ENCODE measurements at places on chromosomes 11 and 22. TPM values are rescaled to one million over a fixed set of nuclear protein-coding genes. Genes with fewer than 3 reads are reported as not detected.

Gene SYCE3
- polyA plus RNA-seq, result 2.9 TPM

Gene HEPHL1
- not detected for polyA plus RNA-seq

Gene VWCE
- polyA plus RNA-seq, result 1.0 TPM

Gene AMBRA1
- polyA plus RNA-seq, result 20.0 TPM

Gene SCO2
- polyA plus RNA-seq, result 0.80 TPM

Gene CENPM
- polyA plus RNA-seq, result 40.5 TPM

Gene FLRT1
- 27.0 TPM for polyA plus RNA-seq

Gene GRIA4
- 4.8 TPM for polyA plus RNA-seq

Gene AMPD3
- polyA plus RNA-seq, result 10.8 TPM

Gene IL17REL
- not detected for polyA plus RNA-seq

Gene HIC2
- polyA plus RNA-seq, result 1.7 TPM

Gene NLRP6
- polyA plus RNA-seq, result not detected

Gene GNAZ
- 48.7 TPM for polyA plus RNA-seq

Gene DENND6B
- 19.3 TPM for polyA plus RNA-seq

Gene CRYBB2
- not detected for polyA plus RNA-seq

Gene SMTNL1
- not detected for polyA plus RNA-seq

Gene CAVIN3
- polyA plus RNA-seq, result 3.7 TPM

Gene IL10RA
- polyA plus RNA-seq, result 2.6 TPM

Gene PDE2A
- polyA plus RNA-seq, result 26.1 TPM

Gene CYTH4
- 1.3 TPM for polyA plus RNA-seq

Gene KRTAP5-1
- not detected for polyA plus RNA-seq

Gene SOX6
- polyA plus RNA-seq, result 3.3 TPM

Gene NDUFS8
- polyA plus RNA-seq, result 339 TPM

Gene KCNJ5
- 1.3 TPM for polyA plus RNA-seq

All from brain (organoid and tissue), 16 donors.